ENCODE measurements at places on chromosomes 5 and 9. TPM values are rescaled to one million over a fixed set of nuclear protein-coding genes. Genes with fewer than 3 reads are reported as not detected.

- peaks cover 7% of the 10 kb centered on the region for H3K36me3 ChIP-seq
- H3K4me3 ChIP-seq = no peak overlapping the region
- no peaks in the 10 kb centered on the region for H3K27me3 ChIP-seq
- H3K27ac ChIP-seq = peak overlapping the region; percentile 85
- no peak for DNase-seq
Measured at GRCh38 chr9:134403292-134403681, 77.0 kb downstream of the RXRA start.

DNA sequence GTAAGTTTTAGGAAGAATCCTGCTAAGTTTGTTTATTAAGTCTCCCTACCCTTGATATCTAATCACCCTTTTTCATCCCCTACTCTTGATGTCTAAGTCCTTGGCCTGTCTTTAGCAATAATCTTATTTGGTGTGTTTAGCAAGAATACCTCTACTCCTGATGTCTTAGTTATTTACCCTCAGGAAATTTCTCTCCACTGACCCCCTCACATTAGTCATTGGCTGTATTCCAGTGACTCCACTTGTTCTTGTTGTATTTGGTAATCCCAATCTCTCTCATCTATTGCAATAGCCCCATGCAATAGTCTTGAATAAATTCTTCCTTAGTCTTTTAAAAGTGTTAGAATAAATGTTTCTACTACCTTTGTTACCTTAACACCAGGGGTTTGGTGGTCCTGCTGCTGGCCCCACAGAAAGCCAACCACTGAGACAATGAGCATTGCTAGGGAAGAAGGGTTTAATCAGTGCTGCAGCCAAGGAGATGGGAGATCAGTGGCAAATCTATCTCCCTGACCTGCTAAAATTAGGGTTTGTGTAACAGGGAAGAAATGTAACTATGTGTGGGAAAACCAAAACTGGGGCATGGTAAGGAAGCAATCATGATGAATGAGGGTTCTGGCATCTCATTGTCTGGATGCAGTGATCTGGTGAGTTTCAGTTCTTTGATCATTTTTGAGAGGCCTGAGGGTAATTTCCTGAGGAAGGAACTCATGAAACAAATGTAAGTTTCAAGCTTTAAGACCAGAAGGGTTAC is 236.4 kb upstream of the DAB2 start:
- H3K36me3 ChIP-seq = no peaks in the 10 kb centered on the region
- peaks cover 2% of the 10 kb centered on the region for H3K27me3 ChIP-seq
- peaks cover 26% of the 10 kb centered on the region for H3K4me1 ChIP-seq
- DNase-seq = no peak
- H3K27ac ChIP-seq = no peak overlapping the region

GRCh38 chr5:116504593-116505166 is 69.9 kb downstream of the SEMA6A start:
- DNase-seq = no peak
- H3K4me3 ChIP-seq = no peak overlapping the region
- no peak overlapping the region for H3K27ac ChIP-seq
- H3K27me3 ChIP-seq = no peaks in the 10 kb centered on the region

DNA sequence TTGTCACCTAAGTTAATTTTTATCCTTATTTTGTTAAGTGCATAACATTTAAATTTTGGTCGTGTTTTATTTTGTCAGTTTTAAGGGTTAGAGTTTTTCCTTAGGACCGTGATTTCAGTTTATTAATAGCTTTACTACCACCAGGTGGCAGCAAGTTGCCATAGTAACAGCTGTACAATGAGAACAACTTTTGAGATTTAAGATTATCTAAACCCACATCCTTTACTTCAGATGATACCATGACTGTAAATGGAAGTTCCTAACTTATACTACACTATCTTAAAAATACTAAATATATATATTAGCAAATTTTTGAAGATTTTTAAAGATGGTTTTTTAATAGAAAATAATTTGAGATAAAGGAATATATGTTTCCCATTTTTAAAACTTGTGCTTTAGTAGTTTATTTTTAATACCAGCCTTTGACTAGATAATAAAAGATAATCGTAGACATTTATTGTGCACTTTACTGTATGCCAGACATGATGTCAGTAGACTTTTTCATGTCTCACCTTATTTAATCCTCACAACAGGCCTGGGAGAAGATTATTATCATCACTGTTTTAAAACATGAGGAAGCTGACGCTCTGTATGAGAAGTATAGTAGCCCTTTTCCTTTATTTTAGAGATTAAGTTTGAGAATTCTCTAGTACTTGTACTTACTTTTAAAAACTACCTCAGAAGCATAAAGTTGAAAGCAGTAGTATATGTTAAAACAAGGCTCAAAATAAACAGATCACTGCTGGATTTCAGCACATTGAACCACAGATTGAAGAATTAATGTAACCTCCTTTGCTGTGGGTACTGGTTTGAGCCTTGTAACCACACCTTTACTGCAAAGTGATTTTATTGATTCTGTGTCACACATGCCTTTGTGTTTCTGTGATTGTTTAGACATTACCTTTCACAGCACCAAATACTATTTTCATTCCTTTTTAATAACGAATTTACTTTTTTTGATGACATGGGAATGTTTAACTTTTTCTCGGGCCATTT is 27.5 kb downstream of the SREK1 start:
- H3K36me3 ChIP-seq = peaks cover 32% of the 10 kb centered on the region
- no peaks in the 10 kb centered on the region for H3K27me3 ChIP-seq
- H3K27ac ChIP-seq = peak overlapping the region; percentile 80

DNA sequence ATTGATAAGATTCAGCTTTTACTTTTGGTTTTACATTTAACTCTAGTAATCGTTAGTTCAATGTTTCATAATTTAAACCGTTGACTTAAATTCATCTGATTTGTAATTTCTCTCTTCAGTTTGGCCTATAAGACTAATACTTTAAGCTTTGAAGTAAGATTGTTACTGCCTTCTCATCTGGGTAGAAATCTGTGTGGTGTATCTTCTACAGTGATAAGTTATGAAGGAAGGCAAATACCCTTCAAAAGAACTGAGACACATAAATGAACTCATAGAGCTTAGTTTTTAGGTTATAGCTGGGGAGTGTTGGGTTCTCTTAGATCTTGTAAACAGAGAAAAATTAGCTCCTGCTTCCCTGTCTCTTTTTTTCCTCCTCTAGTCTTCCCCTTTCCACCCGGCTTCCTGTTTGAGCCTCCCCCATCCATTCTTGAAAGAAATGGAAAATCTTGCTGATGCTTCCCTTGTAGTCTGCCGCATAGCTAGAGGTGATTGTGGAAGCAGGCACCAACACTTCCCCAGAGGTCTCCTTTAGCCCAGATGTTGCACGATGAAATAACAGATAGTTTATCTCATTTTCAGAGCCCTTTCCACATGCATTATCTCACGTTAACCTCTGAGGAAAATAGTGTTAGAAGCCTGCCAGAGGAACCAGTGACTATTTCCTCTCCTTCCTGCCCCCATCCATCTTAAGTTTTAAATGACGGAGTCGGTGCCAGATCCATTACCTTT is 2.0 kb upstream of the F2RL2 start:
- H3K4me3 ChIP-seq = no peak overlapping the region
- peaks cover 32% of the 10 kb centered on the region for H3K4me1 ChIP-seq
- DNase-seq = no peak
- no peak overlapping the region for H3K27ac ChIP-seq

DNA sequence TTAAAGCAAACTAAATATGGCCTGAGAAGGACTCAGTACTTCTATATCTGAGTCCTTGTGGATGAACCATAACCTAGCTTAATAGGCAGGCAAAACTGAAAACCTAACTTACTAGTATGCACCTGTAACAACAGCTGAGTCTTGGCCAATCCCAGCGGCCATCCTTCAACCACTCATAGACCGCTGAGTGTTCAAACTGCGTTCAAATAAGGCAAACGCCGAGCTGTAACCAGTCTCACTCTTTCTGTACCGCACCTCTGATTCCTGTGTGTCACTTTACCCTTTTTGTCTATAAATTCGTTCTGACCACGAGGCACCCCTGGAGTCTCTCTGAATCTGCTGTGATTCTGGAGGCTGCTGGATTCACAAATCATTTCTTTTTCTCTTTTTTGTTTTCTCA is 170.5 kb downstream of the COL23A1 start:
- H3K36me3 ChIP-seq = no peaks in the 10 kb centered on the region
- H3K4me3 ChIP-seq = no peak overlapping the region
- H3K27me3 ChIP-seq = no peaks in the 10 kb centered on the region
- H3K4me1 ChIP-seq = no peaks in the 10 kb centered on the region
- no peak for DNase-seq

GRCh38 chr5:168843277-168844015 is 264.3 kb upstream of the PANK3 start:
- no peak overlapping the region for H3K4me3 ChIP-seq
- DNase-seq = no peak
- no peak overlapping the region for H3K27ac ChIP-seq
- H3K4me1 ChIP-seq = no peaks in the 10 kb centered on the region

- no peak for DNase-seq
- H3K4me3 ChIP-seq = no peak overlapping the region
- no peak overlapping the region for H3K27ac ChIP-seq
- H3K27me3 ChIP-seq = no peaks in the 10 kb centered on the region
- H3K36me3 ChIP-seq = no peaks in the 10 kb centered on the region
- peaks cover 9% of the 10 kb centered on the region for H3K4me1 ChIP-seq
Measured at GRCh38 chr9:108168236-108168850, 678.8 kb upstream of the KLF4 start.

GRCh38 chr5:132491368-132492364 is 1.1 kb upstream of the IRF1 start:
- H3K4me3 ChIP-seq = peak overlapping the region; percentile 67
- no peaks in the 10 kb centered on the region for H3K27me3 ChIP-seq
- peak overlapping the region; percentile 78 for H3K27ac ChIP-seq
- H3K4me1 ChIP-seq = peaks cover 65% of the 10 kb centered on the region
- peaks cover 23% of the 10 kb centered on the region for H3K36me3 ChIP-seq
- DNase-seq = peak; percentile 79

DOCK2 gene
- total RNA-seq = 11.6 TPM

PCDHA1 gene
- total RNA-seq = not detected
